ENCODE measurements at places on chromosomes 2 and 18. TPM values are rescaled to one million over a fixed set of nuclear protein-coding genes. Genes with fewer than 3 reads are reported as not detected.

DNA sequence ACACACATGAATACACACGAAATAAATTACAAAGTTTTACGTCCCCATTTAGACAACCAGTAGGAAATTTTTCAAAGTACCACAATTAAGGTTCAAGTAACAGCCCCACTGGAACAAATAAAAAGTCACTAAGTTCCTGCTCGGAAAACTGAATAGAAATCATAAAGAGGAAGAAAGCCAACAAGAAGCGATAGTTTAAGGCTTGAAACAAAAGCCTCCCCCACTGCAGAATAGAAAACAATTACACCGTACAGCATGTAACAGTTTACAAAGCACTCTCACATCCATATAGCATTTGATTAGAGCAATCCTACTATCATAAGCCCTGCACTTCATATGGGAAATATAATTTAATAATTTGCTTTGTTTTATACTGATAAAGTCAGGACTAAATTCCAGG lies 15.5 kb downstream of the KLF7 start:
- H3K27ac ChIP-seq: no peak overlapping the region
- no peaks in the 10 kb centered on the region for H3K27me3 ChIP-seq
- no peak for DNase-seq
- H3K36me3 ChIP-seq: no peaks in the 10 kb centered on the region
- no peak overlapping the region for H3K4me3 ChIP-seq

GRCh38 chr18:48402953-48403352 lies 6.2 kb downstream of the ZBTB7C start:
- H3K27ac ChIP-seq: no peak overlapping the region
- DNase-seq: no peak
- H3K36me3 ChIP-seq: no peaks in the 10 kb centered on the region
- no peaks in the 10 kb centered on the region for H3K4me1 ChIP-seq

XIRP2 gene
- total RNA-seq: not detected

TMEM198 gene
- 1.1 TPM for total RNA-seq

OXER1 gene
- total RNA-seq: 7.6 TPM
